ENCODE measurements at places on chromosomes 6 and 20.
A peak's percentile ranks its signal among the peaks of the same experiment; 100 is the strongest.

DNA sequence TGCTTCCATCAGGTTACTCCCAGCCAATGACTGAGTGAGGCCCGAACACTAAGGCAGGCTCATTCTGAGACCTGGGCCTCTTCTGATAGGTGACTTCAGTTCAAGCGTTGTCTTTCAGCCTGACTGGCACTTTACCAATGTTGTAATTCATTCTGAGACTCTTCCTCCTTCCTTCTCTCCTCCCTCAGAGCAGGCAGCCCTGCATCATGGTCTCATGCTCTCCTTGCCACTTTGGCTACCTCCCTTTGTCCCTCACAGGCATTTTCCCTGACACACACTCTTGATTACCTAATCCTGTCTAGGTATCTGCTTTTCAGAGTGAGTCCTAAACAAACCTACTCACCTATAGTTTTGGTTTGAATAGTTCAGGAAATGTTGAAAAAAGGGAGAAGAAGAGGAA lies 12.6 kb upstream of the WFDC12 start:
- no peak for DNase-seq

- DNase-seq = no peak
These were observed 15.1 kb upstream of the EDN1 start for GRCh38 chr6:12275107-12275506.

DNA sequence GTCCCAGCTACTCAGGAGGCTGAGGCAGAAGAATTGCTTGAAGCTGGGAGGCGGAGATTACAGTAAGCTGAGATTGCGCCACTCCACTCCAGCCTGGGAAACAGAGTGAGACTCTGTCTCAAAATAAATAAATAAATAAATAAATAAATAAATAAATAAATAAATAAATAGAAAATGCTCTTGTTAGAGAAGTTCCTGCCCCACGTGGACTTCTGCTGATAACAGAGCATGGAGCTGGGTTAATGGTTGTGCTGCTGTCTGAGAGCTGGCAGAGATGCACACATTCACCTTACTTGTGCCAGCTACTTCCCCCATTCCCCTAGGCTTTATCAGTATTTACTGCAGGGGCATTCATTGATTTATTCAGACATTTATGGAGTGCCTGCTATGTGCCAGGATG lies 155.2 kb upstream of the KCNG1 start:
- no peak for DNase-seq

DNA sequence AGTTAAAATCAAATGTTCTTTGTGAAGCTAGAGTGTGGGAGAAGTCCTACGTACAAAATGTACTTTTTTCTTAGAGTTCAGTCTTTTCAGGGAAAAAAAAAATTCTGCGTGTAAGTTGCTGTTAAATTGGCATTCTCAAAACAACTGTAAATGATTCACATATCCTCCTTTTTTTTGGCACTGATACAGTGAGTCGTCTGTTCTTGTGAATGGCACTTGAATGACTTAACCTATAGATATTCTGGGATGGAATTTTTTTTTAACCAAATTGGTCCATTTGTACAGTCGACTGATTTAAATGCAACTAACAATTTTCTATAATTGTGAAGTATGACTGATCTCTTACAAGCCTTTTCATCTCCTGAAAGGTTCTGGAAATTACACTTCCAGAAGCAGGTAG lies 5.5 kb upstream of the JAG1 start:
- DNase-seq = no peak

- DNase-seq = no peak
These were observed 72.2 kb downstream of the CDH26 start for GRCh38 chr20:60030471-60030870.

GRCh38 chr6:89217299-89217910 lies at the start of gene GABRR1:
Gene GABRR1 (minus strand): TSS chr6:89217358. CDS start chr6:89217322, 36 bp downstream.
- no peak for DNase-seq

GRCh38 chr20:7712661-7713060 lies 227.6 kb downstream of the HAO1 start:
- DNase-seq = no peak

DNA sequence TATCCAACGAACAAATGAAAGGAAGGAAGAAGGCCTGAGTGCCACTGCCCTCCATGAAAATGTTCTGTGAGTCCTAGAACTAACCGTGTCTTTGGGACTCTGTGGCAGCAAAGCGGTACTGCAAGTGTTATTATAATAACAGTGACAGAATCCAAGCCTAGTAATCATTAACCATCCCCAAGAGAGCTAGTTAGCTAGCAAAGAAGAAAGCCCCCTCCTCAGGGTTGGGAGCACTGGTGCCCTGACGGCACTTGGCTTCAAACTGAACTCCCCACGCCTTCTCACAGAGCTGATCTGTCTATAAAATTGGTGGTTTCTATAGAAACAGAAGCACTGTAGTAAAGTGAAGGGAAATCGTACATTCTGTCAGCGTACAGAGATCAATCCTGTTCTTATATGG lies 239.8 kb downstream of the PTPRT start:
- DNase-seq = no peak

GRCh38 chr6:139600919-139601475 lies 226.5 kb upstream of the CITED2 start:
- peak; percentile 2 for DNase-seq

- DNase-seq = no peak
These were observed 76.8 kb upstream of the POPDC3 start for GRCh38 chr6:105256619-105257018.

GRCh38 chr20:50730765-50731054 lies 670 bp upstream of the PARD6B start:
- no peak for DNase-seq

DNA sequence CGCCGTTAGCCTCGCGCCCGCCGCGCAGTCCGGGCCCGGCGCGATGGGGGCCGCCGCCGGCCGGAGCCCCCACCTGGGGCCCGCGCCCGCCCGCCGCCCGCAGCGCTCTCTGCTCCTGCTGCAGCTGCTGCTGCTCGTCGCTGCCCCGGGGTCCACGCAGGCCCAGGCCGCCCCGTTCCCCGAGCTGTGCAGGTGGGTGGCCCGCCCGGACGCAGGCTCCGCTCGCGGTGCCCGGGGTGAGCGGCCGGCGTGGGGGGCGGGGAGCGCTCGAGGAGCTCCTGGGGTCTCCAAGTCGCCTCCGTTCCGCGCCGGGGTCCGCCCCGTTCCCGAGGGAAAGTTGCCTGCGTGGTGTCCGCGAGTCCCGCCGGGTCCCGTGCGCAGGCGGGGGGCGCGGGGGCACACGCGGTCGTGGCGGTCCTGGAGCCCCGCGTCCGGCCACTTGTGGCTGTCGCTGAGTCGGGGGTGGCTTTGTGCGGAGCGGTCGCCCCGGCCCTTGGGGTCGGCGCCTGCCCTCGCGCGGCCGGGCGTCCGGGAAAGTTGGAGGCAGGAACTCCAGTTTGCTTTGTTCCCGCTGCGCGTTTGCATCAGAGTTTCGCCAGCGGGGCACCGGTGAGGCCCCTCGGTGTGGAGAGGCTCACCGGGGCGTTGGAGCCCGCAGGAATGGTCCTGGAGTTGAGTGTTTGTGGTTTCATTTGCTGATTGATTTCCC lies 476 bp downstream of the IGF2R start:
- no peak for DNase-seq

- no peak for DNase-seq
These were observed 82.2 kb upstream of the CDH4 start for GRCh38 chr20:61169874-61170273.

GRCh38 chr20:64239449-64240242 lies 15.9 kb upstream of the PCMTD2 start:
- no peak for DNase-seq

- DNase-seq = no peak
These were observed 20.3 kb downstream of the CYB5R4 start for GRCh38 chr6:83879746-83880145.

GRCh38 chr20:8385247-8385646 lies 253.2 kb downstream of the PLCB1 start:
- no peak for DNase-seq

GRCh38 chr6:162899148-162899547 lies 171.4 kb downstream of the PACRG start:
- no peak for DNase-seq

GRCh38 chr6:10621213-10621612 lies 73.2 kb downstream of the C6orf52 start:
- no peak for DNase-seq

- DNase-seq = no peak
These were observed 323.6 kb downstream of the CD83 start for GRCh38 chr6:14440940-14441781.

- no peak for DNase-seq
These were observed 129.5 kb downstream of the FOXC1 start for GRCh38 chr6:1739220-1739619.

DNA sequence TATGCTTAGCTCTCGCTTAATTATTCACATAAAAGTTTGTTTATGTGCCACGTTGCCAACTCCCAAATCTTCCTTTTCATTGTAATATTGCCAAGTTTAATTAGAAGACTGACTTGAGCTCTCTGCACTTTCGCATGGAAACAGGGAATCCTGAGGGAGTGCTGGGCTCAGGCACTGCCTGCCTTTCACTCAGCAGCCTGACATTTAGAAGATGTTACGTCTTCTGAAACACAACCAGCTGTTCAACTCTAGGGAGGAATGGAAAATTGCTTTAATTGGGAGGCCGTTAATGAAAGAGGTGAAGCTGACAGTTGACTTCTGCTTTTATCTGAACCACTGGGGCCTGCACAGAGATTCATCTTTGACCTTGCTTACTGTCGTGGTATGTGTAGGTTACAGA lies 77.4 kb upstream of the MTHFD1L start:
- no peak for DNase-seq

DNA sequence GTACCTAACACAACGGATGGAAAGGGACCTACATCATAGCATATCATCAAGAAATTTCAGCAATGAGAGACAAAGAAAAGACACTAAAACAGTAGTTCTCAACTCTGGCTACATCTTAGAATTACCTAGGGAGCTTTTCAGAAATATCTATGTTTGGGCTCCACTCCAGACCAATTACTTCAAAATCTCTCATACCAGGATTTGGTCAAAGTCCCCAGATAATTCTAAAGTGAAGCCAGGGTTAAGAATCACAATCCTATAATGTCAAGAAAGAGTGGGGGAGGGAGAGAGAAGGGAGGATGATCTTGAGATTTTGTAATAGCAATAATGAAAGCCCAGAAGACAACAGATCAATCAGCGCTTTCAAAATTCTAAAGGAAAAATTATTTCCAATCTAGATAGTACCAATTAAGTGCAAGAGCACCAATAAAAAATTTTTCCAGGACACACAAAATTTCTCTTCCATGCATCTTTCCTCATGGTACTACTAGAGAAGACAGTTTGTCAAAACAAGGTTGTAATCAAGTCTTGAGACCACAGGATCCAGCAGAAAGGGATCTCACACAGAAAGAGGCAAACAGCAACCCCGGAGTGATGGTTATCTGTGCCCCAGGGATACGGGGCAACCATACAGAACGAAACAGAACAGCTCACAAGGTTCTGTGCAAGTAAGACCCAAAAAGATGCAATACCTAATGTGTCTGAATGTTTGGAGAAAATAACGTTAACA lies 152.9 kb upstream of the DST start:
- DNase-seq = no peak

- DNase-seq = no peak
These were observed 38.3 kb upstream of the DUSP22 start for GRCh38 chr6:254016-254415.

All from activated T-cell treated with anti-CD3 and anti-CD28 coated beads for 48 hours (primary cell).